ENCODE measurements at places on chromosomes 2 and 18.

DNA sequence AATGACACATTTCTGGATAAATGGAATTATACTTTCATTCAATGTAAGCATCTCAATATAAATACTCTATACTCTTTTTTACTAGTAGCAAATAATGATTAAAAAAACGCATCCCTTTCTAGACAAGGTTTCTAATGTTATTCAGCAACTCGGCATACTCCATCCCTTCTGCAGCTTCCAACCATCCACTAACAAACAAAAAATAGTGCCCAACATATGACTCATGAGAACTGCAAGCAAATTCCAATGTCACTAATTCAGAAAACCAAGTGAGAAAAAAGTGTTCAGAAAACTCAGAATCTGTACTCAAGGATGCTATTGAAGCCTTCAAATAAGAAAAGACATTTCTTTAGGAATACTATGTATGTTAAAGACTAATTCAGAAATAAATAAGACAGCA, 140.0 kb downstream of the BAZ2B start:
- no peak for DNase-seq

GRCh38 chr2:15298770-15299169, 262.4 kb downstream of the NBAS start:
- no peak for DNase-seq

DNA sequence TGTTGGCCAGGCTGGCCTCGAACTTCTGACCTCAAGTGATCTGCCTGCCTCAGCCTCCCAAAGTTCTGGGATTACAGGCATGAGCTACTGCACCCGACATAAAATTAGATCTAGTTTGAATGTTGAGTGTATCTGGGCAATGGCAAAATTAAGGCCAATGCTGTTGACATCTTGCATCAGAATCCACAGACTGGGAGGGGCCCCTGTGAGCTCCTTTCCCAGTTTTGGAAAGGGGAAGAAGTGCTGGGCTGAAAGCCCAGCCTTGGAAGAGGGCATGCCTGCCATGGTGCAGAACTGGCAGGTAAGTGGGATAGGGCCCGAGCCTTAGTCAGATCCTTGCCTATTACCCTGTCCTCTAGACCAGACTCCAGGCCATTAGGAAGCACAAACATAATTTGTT, 4.5 kb upstream of the MYOM1 start:
- DNase-seq = no peak

GRCh38 chr2:234885886-234886285, 65.9 kb upstream of the SH3BP4 start:
- no peak for DNase-seq

GRCh38 chr2:234725528-234726264, 226.1 kb upstream of the SH3BP4 start:
- no peak for DNase-seq

- no peak for DNase-seq
Measured at GRCh38 chr18:36831139-36831538, 2.2 kb downstream of the KIAA1328 start.

- DNase-seq = no peak
Measured at GRCh38 chr2:33146102-33146501, 199.3 kb downstream of the LTBP1 start.

GRCh38 chr2:95049961-95050360, 24.5 kb downstream of the MAL start:
- no peak for DNase-seq

DNA sequence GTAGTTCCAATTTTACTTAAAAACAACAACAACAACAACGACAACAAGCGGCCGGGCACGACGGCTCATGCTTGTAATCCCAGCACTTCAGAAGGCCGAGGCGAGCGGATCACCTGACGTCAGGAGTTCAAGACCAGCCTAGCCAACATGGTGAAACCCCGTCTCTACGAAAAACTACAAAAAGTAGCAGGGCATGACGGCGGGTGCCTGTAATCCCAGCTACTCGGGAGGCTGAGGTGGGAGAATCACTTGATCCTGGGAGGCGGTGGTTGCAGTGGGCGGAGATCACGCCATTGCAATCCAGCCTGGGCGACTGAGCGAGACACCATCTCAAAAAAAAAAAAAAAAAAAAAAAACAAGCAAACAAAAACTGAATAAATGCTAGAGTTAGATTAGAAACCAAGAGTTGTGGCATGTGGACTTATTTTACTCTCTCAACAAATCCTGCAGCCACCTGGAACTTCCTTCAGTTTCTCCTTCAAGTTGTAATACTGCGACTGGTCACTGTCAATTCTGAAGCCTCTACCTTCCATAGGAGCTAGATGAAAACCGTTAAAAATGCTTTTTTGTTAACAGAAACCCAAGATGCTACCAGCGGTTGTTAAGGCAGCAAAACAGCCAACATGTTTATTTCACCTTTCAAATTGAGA, 1.3 kb downstream of the ATP5F1A start:
- DNase-seq = no peak

DNA sequence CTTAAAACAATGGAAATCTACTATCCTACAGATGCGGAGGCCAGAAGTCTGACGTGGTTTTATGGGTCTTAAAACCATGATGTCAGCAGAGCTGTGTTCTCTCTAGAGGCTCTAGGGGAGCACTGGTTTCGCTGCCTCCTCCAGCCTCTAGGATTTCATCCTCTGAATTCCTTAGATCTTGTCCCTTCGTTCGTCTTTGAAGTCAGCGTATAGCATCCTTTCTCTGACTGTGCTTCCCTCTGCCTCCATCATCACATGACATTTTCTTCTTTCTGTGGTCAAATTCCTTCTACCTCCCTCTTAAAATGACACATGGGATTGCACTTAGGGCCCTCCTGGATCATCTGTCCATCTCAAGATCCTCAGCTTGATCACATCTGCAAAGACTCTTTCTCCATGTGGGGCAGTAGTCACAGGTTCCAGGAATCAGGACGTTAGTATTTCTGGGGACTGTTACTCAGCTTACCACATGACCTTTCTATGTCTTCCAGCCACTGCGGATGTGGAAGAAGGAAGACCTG, 22.7 kb upstream of the NCK2 start:
- DNase-seq = no peak

DNA sequence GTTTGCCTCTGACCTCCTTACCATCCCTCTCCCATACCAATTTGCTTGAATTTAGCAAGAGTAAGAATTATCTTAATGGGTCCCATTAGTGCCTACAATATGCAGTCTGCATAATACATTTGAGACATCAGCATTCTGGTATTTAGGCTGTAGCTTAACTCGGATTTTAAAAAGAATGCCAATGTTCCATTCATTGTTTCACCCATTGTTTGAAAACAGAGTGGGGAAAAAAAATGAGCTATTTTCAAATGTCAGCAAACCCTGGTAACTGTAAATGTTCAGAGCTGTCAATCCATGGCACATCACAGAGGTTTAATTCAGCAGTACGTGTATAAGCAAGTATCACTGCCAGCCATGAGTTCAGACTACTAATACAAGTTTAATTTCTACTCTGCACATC, 61.9 kb upstream of the TSPYL6 start:
- no peak for DNase-seq

DNA sequence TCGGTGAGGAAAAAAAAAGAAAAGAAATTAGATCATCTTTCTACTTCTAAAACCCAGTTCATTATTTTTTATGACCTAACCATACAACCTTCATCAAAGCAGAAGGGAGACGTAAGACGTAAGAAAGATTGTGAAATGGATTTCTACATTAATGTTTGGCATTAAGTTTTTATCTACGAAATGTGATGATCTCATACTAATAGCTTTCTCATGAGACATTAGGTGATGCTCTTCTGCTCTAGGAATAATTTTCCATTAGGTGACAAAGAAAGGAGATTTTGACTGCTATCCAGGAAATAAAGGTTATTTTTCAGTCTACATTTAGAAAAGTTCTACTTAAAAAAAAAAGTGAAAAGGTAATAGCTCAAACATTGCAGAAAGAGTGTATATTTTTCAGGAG, 748.6 kb downstream of the ERBB4 start:
- no peak for DNase-seq

GRCh38 chr18:7096838-7097237, 20.8 kb downstream of the LAMA1 start:
- DNase-seq = no peak

GRCh38 chr2:10985260-10985659, 73.5 kb downstream of the KCNF1 start:
- DNase-seq = no peak

- no peak for DNase-seq
Measured at GRCh38 chr2:182818501-182818900, 47.9 kb downstream of the FRZB start.

DNA sequence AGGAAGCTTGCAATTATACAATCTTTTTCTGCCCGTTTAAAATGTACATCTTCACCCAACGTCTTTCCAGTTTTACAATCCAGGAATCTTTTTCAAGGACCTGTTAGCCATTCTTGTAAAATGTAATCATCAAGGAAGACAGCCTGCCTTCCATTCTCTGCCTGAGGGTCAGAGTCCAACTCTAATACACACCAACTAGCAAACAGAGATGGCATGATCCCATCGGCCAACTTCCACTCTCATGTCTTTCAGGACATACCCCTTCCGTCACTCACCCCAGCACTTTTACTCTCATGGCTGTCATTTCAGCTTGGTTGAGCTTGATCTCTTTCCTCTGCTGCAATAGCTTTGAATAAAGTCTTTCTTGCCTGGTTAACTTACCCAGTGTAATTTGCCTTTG, 172.5 kb upstream of the NETO1 start:
- no peak for DNase-seq

- DNase-seq = no peak
Measured at GRCh38 chr2:127118038-127118437, 11.1 kb upstream of the BIN1 start.

DNA sequence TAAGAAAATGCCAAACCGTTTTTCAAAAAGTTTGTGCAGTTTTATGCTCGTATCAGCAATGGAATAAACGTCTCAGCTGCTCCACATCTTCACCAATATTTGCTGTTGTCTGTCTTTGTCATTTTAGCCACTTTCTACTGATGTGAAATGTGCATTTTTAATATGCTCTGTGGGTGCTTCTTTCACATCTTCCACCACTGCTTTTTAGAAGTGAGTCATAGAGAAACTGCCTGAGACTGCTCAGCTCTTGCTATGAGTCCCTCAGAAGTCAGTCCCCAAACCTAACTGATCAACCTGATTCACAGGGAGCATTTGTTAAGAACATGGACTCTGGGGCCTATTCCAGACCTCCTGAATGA, 41.0 kb upstream of the EPC2 start:
- DNase-seq = no peak

GRCh38 chr2:133365117-133365516, 203.1 kb downstream of the NCKAP5 start:
- DNase-seq = no peak

GRCh38 chr2:11588228-11589110, 54.6 kb downstream of the GREB1 start:
- no peak for DNase-seq

GRCh38 chr2:6828299-6828584, 37.5 kb downstream of the CMPK2 start:
- no peak for DNase-seq

DNA sequence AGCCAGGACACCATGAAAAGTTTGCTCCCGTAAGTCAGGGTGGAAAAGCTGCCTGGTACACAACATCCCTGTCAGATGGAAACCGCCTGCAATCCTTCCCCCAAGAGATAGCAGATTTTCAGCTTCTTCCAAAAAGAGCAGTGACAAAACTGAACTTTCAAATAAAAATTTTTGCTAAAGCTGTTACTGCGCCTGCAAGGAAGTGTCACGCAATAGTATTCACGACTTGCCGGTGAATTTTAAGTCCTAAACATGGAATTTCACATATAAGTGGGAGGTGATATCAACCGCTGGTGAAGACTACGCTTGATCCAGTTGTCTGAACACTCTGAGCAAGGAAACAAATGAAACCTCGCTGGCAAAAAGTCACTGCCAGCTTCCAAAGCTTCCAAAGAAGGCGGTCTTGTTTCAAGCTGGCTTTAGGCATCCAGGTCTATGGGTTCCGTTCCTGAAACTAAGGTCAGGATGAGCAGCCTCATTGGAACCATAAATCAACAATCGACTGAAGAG, 2.8 kb downstream of the COL6A3 start:
- no peak for DNase-seq

DNA sequence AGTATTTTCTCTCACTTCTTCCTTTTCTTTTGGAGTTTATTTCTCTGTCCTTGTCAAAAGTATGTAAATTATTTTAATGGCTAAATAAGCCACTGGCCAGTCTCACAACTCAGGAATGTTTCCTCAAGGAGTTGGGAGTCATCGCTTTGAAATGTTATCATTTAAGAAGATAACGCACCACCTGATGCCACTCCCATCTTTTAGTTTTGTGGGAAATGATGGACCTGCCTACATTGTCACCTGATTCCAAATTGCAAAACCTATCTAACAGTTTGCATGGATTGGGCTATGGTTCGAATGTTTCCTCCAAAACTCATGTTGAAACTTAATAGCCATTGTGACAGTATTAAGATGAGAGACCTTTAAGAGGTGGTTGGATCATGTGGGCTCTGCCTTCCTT, 32.4 kb upstream of the PPM1B start:
- DNase-seq = no peak

GRCh38 chr2:226135861-226136548, 663.6 kb downstream of the IRS1 start:
- DNase-seq = no peak

GRCh38 chr2:26345283-26345544, 729 bp upstream of the SELENOI start:
- DNase-seq = no peak

GRCh38 chr2:226674123-226674522, 125.5 kb downstream of the IRS1 start:
- no peak for DNase-seq

- DNase-seq = no peak
Measured at GRCh38 chr2:199707593-199708185, 143.3 kb downstream of the FTCDNL1 start.

DNA sequence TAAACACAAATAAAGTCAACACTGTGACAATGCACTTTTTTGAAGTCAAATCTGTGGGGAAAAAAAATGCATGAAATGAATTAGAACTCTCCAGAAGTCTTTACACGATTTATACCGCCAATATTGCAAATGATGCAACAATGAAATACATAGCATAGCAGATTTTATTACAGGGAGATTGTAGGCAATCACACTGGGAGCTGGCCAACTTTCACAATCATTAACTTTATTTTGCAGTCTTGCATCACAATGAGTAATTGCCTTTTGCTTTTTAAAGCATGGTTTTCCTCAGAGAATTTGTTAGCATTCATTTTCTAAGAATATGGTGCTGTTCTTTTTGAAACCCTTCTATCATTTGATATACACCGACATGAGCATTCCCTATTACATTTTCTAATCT, 366.4 kb upstream of the FSIP2 start:
- DNase-seq = no peak

DNA sequence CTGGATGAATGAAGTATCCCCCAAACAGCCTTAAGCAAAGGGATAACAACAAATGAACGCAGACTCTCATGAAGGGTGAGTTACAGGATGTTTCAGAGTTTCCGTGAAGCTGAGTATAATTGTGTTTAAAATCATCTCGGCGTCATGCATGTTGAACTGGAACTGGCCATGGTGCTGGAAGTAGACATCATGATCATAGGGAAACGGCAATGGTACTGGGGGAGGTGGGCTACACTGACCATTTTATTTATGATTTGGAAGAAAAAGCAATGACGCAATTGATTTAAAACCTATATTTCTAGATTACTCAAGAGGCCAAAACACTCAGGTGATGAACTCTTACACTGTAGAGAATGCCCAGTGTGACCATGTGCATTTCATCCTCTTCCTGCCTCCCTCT, 387.9 kb upstream of the MYT1L start:
- DNase-seq = no peak

- no peak for DNase-seq
Measured at GRCh38 chr18:46627136-46627535, 29.9 kb downstream of the LOXHD1 start.

GRCh38 chr18:23853448-23854195, 160.9 kb upstream of the TTC39C start:
- no peak for DNase-seq

- no peak for DNase-seq
Measured at GRCh38 chr2:226707499-226707898, 92.1 kb downstream of the IRS1 start.
